ENCODE measurements at places on chromosomes 3 and 15.
A peak's percentile ranks its signal among the peaks of the same experiment; 100 is the strongest.

- no peak for DNase-seq
Measured at GRCh38 chr15:55661428-55661827, 73.3 kb upstream of the PYGO1 start.

DNA sequence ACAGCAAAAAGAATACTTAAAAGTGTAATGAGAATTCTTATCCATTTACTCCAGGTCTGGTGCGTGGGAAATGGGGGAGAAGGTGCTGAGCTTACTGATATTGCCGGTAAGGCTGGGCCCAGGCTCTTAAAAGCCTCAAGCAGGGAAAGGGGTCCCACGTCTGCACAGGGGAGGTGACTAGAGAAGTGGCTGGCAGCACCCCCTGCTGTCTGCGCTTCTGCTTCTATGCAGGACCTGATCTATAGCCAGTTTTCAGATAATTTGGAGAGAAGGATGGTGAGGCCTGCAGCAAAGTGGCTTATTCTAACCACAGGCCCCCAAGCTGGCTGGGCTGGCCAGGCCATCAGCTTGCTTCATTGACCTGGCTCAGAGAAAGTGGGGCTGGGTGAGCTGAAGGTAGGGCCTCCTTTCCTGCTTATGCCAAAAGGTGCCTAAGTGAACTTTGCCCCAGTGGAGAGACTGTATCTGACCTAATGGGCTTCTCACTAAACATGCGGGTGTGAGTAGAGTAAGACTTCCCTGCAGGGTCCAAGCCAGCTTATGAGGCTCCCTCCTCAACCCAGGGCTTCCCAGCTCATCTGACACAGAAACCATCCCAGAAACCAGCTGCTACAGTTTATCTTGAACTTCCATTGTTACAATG, 30.9 kb upstream of the ATP1B3 start:
- DNase-seq = peak; percentile 53

DNA sequence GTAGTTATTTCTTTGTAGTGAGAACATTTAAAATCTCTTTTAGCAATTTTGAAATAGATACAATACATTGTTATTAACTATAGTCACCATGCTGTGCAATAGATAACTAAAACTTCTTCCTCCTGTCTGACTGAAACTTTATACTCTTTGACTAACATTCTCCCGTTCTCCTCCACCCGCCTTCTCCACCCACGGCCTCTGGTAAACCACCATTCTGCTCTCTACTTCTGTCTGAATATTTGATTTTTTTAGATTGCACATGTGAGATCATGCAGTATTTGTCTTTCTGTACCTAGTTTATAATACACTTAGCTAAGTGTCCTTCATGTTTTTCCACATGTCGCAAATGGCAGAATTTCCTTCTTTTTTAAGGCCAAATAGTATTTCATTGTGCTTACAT, 72.8 kb upstream of the RBM5 start:
- no peak for DNase-seq

GRCh38 chr3:17057321-17057720, 172.6 kb downstream of the PLCL2 start:
- DNase-seq = no peak

DNA sequence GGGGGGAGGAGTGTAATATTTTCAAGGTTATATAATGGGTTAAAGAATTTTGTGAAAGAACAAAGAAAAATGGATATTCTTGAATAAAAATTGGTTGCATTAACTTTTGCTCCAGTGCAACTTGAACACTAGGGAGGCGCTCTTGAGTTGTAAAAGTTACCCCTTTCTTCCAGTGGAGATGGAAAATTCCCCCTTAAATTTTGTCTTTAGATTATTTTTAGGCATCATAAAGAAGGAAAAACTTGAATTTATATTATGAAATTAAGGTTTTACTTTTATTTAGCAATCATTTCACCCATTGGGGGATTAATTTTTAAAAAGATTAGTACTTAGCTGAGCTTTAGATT, 550 bp upstream of the CHD2 start:
- DNase-seq = no peak

DNA sequence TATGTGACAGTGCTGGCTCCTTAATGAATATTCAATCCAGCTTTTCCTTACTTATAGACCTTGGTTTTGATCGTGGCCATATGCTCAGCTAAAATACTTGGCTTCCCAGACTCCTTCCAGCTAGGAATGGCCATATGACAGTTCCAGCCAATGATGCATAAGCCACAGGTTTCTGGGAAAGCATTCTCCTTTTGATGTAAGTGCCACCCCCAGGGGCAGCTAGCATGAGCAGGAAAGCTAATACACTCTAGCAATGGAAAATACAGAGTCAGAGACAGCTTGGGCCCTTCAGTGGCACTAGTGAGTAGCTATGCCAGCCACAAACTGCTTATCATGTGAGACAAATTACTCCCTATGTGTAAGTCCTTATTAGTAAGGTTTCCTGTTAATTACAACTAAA, 26.7 kb downstream of the TBC1D2B start:
- DNase-seq = no peak

GRCh38 chr3:125239266-125239665, 26.7 kb upstream of the SLC12A8 start:
- DNase-seq = no peak

DNA sequence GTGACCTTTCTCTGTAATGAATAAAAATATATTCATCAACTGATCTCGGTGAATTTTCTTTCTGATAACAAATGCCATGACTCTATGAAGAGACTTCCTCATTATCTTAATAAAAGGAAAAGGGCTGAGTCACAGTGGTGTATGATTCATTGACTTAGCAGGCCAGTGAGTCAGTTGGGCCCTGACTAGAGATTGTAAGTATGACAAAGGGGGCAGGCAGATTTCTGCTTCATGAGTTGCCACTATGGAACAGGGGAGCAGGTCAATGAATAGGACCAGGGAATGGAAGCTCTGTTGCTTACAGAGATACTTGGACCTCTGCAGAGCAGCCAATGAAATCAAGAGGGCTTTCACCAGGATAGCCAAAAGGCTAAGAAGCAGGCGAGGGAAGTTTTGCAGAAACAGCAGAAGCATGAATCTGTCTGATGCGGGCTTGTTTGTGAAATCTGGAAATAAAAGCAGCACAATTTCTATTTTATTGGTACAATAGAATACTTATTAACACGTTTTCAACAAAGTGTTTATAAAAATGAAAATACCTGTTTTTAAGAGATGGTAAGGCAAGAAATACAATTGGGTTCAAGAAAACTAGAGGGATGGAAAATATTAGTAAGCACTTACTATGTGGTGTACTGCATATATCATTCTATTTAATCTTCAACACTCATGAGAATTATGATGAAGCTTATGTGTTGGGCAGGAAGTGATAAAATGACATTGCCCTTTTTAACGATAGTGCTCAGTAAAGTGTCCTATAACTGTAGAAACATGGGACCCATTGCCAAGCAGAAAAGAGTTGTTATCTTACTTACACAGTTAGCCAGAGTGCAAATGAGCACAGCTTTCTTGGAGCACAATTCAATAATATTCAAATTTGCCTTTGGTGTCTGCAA, 169.8 kb upstream of the MYRIP start:
- DNase-seq = peak; percentile 23

GRCh38 chr3:143151004-143151731, 31.6 kb downstream of the CHST2 start:
- DNase-seq = no peak

- DNase-seq = no peak
Measured at GRCh38 chr3:158912188-158912587, 110.3 kb downstream of the MFSD1 start.

DNA sequence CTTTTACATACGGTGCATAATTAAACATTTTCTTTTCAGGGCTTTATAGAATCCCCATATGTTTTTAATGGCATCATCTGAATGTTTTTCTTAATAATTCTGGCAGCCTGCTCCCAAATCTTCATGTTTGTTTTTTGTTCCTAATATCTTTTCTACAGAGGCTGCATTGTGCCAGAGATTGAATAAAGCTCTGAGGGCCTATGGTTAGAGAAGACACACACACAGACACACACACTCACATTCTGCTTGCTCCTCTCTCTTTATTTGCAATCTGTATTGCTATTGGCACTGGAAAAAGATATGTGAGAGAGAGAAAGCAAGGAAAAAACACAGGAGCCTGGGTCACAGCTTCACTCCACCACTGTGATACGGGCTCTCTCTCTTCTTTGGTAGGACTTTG, 136.0 kb downstream of the MECOM start:
- DNase-seq = no peak

- DNase-seq = no peak
Measured at GRCh38 chr15:58462973-58463663, 31.3 kb downstream of the LIPC start.

GRCh38 chr3:46663591-46664135, 29.8 kb downstream of the ALS2CL start:
- DNase-seq = no peak

DNA sequence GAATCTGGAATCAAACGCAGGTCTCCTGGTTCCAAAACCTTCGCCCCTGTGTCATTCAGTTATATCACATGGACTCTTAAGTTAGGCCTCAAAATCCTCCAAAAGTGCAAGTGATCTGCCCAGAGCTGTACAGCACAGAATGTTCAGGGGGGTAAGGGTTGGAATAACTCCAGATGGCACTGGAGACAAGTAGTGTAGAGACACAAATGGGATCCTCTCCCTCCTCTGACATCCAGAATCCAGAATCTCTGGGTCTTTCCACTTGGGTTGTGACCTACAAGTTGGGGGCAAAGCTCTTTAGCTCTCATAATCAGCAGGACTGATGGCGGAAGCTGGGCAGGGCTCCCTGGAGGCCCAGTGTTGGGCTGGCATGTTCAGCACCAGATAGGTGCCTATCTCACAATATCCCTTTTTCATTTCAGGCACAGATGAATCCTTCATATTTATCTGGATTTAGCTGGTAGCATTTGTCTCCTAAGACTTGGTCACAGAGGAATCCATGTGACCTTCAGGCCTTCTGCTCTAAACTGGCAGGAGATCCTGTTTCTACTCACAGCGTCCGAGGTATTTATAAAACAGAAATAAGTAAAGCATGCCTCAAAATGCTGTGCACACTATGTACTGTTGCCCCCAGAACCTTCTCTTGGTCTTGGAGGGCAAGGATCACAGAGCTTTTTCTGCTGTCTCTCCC, 15.4 kb downstream of the ABHD2 start:
- no peak for DNase-seq

GRCh38 chr3:154829929-154830328, 250.2 kb upstream of the MME start:
- DNase-seq = no peak

Data from H1 (cell line).